Caki2 (cell line): ENCODE measurements at places on chromosomes 7 and 10. TPM values are rescaled to one million over a fixed set of nuclear protein-coding genes. Genes with fewer than 3 reads are reported as not detected.

- DNase-seq: no peak
Measured at GRCh38 chr10:111114758-111115500, 38.1 kb downstream of the ADRA2A start.

DNA sequence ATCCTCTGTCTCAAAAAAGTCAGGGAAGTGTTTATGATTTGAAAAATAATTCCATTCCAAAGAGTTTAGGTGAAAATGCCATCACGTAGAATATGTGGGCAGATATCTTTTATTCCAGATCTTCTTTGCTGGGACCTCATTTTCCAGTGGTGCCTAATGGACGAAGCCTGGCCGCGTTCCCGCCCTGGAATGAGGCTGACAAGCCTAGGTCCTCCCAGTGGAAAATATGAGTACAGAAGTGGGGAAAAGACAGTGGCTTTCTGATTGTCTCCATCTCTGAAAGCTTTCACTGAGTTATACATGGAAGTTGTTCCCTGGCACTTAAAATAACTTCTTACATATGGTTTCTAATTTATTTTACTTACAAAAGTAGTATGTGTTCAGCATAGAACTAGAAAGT lies 139.4 kb downstream of the TACC2 start:
- DNase-seq: no peak

DNA sequence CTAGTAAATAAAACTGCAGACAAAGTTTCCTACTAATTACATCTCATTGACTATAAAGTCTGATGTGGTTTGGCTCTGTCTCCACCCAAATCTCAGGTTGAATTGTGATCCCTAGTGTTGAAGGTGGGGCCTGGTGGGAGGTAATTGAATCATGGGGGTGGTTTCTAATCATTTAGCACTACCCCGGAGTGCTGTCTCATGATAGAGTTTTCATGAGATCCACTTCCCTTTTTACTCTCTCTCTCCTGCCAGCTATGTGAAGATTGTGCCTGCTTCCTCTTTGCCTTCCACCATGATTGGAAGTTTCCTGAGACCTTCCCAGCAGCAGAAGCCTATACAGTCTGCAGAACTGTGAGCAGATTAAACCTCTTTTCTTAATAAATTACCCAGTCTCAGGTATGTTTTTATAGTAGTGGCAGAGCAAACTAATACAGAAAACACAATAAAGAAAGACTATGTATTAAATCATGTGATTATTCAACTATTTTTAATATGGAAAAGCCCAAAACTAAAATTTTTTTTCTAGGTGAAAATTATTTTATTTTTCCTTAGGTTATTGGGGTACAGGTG lies 232.1 kb downstream of the FZD1 start:
- DNase-seq: no peak

- no peak for DNase-seq
Measured at GRCh38 chr10:62511238-62511637, 137.1 kb downstream of the ZNF365 start.

Gene CDHR1
- 0.64 TPM in 1 of 2 replicates, not detected in the other for total RNA-seq

DNA sequence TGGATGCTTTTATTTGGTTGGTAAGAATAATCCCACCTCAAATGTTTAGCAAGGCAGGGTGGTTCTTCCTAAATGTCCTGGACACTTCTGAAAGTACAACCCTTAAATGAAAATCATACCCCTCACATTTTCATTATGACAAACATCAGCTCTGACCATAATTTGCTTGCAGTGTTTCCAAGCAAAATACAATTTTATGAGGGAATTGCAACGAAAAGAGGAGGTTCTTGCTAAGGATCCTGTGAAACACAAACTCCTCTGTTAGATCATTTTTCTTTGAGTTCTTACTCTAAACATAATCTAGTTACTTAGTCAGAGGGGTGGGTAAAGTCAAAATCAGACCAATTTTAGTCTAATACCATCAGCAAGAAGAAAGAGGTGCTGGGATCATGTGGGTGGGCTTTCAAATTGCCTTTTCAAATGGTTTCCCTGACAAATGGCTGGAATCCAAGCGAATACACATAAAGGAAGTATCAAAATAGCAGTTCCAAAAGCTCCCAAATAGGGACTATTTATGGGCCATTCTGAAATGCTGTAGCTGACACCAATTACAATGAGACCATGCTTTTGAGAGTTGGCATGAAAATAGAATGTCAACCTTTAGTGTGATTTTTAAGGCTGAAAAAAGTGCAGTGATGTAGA lies 164.9 kb upstream of the INHBA start:
- no peak for DNase-seq

Gene C10orf62
- 0.41 TPM in 1 of 2 replicates, not detected in the other for total RNA-seq

GRCh38 chr10:93071177-93071472 lies 2.6 kb upstream of the CYP26A1 start:
- DNase-seq: no peak

Gene EEPD1
- total RNA-seq: 73.6 and 91.9 TPM in 2 replicates

DNA sequence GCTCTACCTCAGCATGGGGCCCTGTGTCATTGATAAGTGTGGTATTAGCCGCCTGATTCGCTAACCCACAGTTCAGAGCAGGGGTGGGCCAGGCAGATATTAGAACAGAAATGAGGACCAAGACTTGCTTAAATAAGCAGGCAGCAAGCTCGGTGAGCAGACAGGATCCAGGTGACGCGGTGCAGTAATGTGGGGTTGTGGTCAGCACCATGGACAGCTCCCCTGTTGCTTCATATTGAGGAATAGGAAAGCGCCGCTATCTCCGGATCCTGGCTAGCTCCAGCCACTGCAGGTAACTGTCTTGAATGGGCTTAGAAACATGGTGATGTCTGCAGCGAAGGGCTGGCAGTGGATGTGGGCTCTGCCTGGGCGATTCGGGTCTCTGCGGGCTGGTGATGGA lies 51.3 kb upstream of the GPR26 start:
- DNase-seq: peak; percentile 45

- DNase-seq: no peak
Measured at GRCh38 chr10:127875916-127876315, 16.8 kb downstream of the CLRN3 start.

DNA sequence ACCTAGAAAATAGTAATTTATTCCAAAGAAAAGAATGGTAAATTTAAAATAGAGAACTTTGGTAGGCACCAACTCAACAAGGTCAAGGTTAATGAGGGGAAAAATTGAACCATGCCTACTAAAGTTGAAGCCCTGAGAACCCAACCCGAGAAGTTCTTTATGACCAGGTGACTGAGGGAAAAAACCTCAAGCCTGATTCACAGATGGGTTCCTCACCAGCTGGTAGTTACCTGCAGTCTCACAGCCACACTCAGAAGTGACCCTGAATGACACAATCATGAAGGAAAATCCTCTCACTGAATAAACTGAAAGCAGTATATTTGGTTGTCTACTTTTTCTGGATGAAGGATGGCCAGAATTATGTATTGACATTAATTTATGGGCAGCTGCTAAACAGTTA lies 7.0 kb downstream of the C10orf67 start:
- no peak for DNase-seq

DNA sequence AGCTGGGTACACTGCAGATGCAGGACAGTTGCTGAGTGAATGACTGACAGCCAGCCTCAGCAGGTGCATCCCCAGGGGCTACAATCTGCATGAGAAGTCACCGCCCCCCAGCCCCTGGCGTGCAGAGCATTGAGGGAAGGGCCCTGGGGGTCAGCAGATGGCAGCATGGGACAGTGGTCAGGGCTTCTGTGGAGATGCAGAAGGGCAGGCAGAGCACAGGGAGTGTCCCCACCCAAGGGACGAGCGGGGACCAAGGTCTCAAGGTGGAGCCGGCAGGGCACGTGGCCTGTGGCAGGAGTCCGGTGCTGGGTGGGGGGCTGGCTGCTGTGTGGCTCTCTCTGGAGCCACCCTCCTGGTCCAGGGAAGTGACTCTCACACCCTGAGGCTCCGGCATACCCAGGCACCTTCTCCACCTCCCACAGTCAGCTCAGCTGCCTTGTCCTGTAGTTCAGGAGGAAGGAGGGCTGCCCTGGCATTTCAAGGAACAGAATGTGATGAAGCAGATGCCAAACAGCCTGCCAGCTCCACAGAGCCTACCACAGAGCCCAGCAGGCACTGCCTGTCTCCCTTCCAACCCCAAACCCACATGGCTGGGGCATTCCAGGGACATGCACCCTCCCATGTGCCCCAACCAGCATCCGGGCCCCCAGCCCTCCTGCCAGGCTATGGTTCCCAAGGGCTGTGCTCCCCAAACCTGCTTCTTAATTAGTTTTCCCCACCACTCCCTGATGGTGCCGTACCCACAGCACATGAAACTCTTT lies 114.5 kb downstream of the TMEM130 start:
- no peak for DNase-seq

DNA sequence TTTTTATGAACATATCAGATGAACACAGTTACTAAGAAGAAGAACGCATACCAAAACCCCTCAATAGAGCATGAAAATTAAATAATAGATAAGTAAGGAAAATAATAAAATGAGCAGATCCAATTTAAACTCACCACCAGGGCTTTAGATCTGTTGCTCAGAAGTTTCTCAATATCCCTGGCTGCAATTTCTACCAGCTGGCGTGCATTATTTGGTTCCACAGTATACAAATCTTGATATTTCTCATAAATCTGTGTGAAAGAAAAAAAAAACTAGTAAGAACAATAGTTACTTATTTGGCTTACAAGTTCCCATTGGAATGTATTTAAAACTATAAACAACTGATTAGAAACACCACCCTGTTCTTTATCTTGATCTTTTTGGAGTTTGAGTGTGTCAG lies 108.6 kb downstream of the CACNA2D1 start:
- no peak for DNase-seq

Gene CPA4
- total RNA-seq: 11.6 and 23.1 TPM in 2 replicates

Gene IDI2
- not detected in 2 replicates for total RNA-seq

- DNase-seq: peak; percentile 45
Measured at GRCh38 chr10:103394180-103394579, 2.1 kb downstream of the ATP5MK start.

GRCh38 chr7:105816954-105817615 lies 59.3 kb downstream of the ATXN7L1 start:
- DNase-seq: no peak

- DNase-seq: no peak
Measured at GRCh38 chr7:134509010-134509409, 18.4 kb upstream of the AKR1B10 start.

- no peak for DNase-seq
Measured at GRCh38 chr10:101880232-101880573, 36.6 kb upstream of the KCNIP2 start.

DNA sequence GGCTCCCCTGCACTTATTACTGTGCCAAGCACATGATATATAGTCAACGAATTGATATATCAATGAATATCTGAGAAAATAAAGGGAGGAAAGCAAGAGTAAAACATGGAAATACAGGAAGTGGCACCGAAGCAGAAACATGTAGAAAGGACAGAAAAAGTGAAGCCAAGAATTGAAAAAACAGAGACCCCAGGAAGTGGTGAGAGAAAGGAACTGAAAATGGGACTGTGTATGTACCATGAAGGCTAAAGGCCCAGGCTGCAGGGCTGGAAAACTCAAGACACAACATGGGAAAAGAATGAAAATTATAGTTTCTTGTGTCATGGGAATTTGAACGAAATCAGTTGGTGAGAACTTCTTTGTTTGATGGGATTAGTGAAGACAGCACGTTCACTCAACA lies 60.6 kb downstream of the MAP3K8 start:
- no peak for DNase-seq

DNA sequence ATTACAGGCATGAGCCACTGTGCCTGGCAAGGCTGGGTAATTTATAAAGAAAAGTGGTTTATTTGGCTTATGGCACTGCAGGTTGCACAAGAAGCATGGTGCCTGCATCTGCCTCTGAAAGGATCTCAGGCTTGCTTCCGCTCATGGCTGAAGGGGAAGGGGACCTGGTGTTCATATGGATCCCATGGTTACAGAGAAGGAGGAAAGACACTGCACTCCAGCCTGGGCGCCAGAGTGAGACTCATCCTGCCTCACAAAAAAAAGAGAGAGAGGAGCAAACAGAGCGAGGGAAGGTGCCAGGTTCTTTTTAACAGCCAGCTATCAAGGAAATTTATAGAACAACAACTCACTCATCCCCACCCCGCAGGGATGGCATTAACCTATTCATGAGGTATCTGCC lies 36.2 kb downstream of the HIP1 start:
- no peak for DNase-seq

DNA sequence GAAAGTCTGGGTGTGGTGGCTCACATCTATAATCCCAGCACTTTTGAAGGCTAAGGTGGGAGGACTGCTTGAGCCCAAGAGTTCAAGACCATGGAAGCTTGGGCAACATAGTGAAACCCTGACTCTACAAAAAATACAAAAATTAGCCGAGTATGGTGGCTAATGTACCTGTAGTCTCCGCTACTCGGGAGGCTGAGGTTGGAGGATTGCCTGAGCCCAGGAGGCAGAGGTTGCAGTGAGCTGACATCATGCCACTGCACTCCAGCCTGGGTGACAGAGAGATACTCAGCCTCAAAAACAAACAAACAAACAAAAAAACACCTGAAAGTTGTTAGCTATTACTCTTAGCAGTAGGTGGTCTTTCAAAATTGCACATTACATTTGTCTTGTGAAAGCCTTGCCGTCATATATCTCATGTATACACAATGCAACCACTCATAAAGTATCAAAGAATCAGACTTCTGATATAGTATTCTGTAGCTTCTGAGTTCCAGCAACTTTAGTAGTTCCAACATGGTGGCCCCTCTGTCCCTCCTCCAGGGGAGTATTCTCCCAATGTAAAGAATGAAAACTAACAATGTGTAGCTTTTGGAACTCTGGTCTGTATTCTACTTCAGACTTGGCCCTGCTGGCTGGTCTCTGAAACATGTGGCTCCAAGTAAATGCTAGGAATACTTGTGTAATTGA lies 101.5 kb downstream of the ZNF92 start:
- DNase-seq: no peak

Gene TACC2
- 21.6 and 21.8 TPM in 2 replicates for total RNA-seq

DNA sequence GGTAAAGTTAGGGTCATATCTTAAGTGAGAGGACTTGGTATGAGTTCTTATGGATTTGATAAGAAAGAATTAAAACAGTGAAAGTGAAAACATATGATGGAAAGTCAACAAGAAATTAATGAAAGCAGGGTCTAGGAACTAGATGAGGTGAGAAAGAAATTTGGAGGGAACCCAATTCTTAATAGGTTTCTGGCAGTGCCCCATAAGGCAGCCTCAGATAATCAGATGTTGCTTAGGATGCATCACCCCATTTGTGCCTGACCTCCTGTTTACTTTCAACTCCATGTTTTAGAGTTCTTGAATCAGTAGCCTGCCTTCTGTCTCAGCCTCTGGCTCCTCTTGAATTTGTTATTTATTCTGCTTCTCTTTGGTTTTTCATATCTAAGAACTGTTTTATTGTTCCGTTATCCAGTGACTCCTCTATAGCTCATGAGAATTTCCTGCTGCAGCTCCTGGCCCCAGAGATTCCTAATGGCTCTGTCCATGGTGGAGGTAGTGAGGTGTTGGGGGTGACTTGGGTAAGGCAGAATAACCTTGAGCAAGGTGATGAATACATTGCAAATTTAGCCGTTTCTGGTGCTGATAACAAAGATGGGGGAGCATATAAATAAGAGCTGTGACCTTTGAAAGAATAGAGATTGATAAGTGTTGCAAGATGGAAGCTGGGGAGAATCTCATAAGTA lies 17.6 kb downstream of the ITGB8 start:
- no peak for DNase-seq

Gene PLAC9
- not detected in 2 replicates for total RNA-seq

- no peak for DNase-seq
Measured at GRCh38 chr10:119689016-119689580, 36.8 kb upstream of the INPP5F start.

GRCh38 chr7:137717811-137718271 lies 128.9 kb downstream of the DGKI start:
- no peak for DNase-seq
